ENCODE measurements at places on chromosomes 7 and 10.

DNA sequence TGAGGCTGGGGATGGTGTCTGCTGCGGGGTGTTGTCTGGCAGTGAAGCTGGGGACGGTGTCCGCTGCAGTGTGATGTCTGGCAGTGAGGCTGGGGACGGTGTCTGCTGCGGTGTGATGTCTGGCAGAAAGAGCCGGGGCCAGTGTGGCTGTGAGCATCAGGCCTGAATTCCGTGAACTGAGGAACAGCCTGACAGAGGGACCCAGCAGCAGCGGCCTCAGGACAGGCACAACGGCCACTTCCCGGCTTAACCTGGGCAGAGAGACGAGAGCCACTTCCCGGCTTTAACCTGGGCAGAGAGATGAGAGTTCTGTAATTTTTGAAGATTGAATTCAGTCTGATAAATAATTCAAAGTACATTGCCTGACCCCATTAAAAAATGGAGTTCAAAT, 321.2 kb downstream of the PTPRN2 start:
- no peak for DNase-seq

DNA sequence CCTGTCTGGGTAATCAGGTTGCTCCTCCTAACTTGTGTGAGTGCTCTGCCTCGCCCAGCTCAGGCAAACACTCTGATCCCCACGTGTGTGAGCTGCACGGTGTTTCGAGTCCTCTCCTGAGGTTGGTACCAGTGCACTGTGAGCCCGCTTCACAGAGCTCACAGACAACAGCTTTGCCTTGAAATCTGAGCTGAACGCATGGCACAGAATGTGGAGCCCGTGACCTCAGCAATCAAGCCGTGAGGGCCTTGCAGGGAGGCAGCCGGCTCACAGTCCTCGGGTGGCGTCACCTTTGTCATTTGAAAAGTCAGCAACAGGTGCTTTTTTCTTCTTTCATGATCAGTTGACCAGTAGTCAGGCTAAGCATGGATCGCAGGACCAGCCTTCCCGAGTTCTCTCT, 60.2 kb upstream of the ADGRA1 start:
- DNase-seq: no peak

DNA sequence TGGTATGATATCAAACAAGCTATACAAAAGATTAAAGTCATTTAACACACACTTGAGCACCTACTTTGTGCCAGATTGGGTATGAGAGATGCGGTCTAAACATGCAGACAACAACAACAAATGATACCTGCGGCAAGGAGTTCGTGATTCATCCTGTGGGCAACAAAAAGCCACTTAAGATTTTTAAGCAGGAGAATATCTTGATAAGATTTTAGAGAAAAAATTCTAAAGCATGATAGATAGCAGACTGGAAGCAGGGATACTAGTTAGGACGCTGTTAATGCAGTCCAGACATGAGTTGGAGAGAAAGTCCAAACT, 1.6 kb upstream of the KBTBD2 start:
- DNase-seq: no peak

DNA sequence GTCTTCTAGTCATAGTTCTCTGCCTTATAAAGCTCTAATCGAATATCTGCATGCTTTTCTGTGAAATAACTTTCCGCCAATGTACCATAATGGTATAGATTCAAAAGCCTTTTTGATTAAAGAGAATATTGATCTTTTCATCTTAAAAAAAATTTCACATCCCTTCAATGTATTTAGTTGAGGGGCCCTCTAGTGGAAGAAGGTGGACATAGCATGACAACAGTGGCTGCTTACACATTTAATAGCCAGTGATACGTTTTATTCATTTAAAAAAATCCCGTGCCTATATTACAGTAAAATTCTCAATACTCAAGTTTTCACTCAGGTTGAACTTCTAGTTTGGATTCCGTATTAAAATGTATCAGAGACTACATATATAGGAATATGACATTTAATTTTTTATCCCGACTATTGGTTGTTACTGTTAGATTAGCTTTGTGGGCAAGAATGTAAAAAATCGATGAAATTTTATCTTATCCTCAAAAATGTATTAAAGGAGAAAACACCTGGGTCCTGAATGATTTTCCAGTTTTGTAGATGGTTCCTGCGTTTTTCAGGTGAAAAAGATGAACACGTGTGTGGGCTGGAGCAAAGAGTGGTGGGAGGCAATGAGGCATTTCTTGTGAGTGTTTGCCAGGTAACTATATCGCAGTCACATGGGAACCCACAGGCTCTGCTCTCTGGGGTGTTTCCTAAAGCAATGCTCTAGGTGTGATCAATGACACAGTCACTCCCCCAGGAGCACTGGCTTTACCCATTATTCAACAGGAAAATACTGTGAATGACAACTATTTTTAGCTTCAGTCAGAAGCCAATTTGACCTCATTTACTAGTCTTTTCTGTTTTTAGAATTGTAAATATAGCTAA, 24.1 kb upstream of the PNLIP start:
- peak; percentile 14 for DNase-seq

- DNase-seq: no peak
These were observed 27.4 kb upstream of the GDI2 start for GRCh38 chr10:5840314-5841307.

DNA sequence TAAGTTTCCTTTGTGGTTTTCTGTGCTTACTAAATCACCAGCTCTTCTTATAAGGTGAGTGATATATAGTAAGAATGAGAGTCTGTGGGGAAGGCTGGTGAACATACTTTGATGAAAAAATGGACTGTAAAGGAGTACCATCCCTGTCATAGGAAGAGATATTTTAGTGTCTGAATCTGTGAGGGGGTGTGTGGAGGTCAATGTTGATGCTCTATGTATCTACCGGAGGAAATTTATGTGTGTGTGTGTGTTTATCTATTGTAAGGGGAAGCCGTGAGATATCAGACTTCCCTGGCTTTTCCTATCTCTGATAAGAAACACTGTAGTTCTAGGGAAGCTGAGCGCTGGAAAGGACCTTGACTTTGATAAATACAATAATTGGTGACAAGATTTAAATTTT, 179.0 kb downstream of the PCDH15 start:
- no peak for DNase-seq

GRCh38 chr7:99893280-99893679, 16.4 kb upstream of the OR2AE1 start:
- no peak for DNase-seq

DNA sequence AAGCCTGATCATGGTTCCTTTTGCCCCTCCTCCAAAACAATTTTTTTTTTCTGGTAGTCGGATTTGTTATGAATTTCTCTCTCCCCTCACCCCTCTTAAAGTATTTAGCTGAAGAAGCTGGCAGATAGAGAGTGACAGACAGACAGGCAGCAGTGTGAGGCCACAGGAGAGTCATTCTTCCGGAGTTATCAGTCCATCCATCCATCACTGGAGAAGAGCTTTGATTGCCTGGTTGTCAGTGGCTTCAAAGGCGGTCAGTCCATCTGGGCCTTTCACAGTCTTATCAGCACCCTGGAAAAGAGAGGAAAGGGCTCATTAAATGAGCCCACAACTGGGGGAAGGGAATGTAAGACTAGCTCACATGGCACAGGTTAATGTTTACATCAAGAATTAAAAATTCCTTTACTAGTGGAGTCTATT, 47.4 kb downstream of the MTPN start:
- DNase-seq: no peak

DNA sequence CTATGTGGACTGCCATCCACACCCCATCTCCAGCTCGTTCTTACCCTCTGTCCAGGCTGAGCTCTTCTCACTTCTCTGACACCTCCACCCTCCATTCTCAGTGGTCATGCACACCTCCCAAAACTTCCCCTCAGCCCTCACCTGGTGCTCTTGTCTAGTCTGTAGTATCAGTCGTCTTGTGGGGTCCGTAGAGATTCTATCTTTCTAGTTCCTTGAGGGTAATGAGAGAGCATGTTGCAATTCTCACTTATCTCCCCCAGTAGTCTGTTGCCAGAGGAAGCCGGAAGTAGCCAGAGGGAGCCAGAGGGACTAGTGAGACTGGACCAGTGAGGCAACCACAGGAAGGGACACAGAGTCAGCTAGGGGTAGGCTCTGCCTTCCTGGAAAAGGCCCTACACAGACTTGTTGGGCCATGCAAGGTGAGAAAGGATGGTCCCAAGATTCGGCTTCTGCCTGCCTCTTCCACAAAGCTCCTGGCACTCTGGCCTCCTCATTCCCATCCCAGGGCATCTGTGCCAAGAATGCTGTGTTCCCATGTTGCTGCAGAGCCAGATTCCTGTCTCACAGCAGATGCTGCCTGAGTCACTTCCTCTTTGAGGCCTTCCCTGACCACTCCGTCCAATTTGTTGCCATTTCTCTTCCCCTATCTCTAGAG, 50.6 kb upstream of the DUSP5 start:
- DNase-seq: no peak

DNA sequence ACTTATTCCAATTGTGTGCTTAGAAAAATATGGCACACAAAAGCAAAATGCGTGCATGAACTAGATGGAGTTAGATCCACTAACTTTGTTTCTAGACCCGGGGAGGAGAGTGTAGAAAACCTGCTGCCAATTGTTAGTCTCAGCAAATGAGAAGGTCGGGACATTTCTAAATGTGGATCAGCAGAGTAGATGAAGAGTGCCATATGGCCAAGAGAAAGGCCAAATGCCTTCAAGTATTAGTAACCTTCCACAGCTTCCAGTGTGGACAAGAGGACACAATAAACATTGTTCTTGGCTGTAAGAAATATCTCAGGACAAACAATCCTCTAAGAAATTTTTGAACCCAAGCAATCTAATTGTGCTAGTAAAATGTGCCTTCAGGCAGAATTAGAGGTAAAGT, 690.3 kb downstream of the REEP3 start:
- DNase-seq: no peak

- DNase-seq: no peak
These were observed 322.9 kb upstream of the NRP1 start for GRCh38 chr10:33657154-33657908.

DNA sequence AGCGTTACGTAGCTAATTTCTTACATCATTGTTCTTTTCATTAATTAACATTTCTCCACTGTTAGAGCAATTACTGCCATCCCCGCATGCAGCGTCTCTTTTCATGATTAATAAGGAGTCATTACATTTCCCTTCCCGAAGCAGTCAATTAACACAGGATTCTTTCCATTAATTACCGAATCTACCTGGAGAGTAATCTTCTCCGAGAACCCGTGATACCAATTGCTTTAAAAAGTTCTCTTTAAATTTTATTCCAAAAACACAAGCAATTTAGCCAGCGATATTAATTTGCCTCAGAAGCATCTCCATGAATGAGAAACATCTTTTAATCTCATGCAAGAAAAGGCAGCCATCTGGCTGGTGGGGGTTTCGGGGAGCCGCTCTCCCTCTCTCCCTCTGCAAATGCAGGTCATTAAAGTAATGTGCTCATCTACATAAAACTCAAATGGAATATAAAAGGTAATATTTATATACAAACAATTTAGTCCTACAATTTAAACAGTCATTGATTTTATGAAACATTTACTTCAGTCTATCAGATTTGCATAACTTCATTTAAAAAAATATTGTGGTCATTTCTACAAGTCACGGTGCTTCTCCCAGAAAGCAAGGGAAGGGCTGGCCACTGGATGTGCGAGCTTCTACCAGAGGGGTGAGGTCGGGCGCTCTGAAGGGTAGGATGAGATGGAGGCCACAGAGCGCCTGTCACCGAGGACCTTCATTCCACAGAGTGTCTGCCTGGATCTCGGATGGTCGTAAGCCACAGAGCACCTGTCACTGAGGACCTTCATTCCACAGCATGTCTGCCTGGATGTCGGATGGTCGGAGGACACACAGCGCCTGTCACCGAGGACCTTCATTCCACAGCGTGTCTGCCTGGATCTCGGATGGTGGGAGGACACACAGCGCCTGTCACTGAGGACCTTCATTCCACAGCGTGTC, 145.0 kb downstream of the WDR37 start:
- DNase-seq: no peak

DNA sequence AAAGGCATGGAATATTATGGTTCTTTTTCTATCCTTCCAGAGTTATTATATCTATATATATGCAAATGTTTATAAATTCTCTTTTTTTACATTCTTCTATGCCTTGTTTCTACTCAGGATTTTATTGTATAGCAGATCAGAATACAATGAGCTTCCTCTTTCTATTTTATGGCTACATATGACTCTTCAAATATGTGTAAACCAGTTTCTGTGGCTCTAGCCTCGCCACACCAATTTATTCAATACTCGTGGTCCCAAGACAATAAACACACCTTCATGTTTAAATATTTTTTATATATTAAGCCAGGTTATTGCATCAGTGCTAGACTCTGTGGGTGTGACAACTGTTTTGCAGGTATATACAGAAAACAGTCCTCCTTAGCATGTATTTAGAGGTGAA, 237.5 kb upstream of the MKLN1 start:
- DNase-seq: no peak

- DNase-seq: no peak
These were observed 205.7 kb downstream of the PARD3 start for GRCh38 chr10:34609287-34609940.

All from HuH-7.5 (cell line).